ENCODE measurements at places on chromosomes 2 and 18.

DNA sequence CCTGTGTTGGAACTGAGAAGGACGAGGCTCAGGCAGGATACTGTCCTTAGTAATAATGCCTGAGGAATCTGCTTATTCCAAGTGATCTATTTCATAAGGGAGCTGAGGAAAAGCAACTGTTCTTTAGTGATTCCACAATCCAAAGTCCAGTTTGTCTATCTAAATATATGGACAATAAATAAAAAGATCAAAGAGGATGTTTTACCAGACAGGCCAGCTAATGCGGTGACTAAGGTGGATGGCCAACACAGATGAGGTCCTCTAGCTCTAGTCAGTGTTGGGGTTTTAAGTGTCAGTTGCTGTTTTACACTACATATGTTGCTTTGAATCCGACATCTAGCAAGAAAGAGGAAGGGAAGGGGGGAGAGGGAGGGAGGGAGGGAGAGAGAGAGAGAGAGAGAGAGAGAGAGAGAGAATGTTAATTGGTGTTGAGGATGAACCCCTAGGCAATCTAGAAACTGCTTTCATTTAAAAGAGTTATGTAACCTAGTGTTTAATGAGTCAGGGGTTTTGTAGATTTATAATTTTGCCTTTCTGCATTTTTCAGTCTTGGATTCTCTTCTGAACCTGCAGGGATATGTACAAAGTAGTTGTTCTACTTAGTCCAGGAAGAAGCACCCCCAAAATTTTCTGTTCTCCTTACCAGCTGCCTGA is 27.0 kb upstream of the SCN1A start:
- no peak for DNase-seq

DNA sequence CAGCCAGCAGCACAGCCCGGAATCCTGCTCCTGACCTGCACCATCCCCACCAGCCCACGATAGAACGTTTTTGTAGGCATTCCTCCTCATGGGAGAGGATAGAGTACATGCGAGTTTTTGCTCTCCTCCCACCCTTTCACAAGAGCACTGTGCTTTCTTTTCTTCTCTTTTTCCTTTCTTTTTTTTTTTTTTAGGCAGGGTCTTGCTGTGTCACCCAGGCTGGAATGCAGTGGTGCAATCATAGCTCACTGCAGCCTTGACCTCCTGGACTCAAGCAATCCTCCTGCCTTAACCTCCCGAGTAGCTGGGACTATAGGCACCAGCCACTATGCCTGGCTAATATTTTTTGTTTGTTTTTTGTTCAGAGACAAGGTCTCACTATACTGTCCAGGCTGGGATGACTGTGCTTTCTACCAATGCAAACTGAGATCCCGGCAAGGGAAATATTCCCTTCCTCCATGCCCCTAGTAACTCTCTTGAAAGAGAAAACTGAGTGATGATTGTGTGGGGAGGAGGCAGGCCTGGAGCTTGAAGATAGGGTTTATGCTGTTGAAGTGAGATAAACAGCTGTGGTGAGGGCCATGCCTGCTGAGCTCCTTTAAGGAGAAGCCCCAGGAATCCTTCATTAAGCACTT is 82.6 kb upstream of the TXNDC2 start:
- no peak for DNase-seq

GRCh38 chr2:123468071-123468470 is 557.0 kb upstream of the CNTNAP5 start:
- no peak for DNase-seq

- DNase-seq: peak; percentile 7
Measured at GRCh38 chr2:171160956-171161740, 455 bp upstream of the TLK1 start.

DNA sequence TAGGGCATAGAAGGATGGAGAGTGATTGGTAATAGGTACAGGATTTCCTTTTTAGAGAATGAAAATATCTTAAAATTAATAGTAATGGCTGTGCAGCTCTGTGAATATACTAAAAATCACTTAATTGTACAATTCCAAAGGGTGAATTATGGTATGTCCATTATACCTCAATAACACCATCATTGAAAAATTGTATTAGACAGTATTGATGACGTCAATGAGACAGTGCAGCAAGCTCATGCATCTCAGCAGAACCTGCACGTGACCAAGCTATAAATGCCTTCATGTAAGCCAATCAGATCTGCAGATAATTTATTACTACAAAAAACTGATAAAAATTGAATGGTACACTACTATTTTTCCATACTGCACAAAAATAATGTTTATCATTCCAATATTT is 354.4 kb upstream of the CDH19 start:
- DNase-seq: no peak

GRCh38 chr2:101096619-101097142 is 54.5 kb downstream of the TBC1D8 start:
- no peak for DNase-seq

DNA sequence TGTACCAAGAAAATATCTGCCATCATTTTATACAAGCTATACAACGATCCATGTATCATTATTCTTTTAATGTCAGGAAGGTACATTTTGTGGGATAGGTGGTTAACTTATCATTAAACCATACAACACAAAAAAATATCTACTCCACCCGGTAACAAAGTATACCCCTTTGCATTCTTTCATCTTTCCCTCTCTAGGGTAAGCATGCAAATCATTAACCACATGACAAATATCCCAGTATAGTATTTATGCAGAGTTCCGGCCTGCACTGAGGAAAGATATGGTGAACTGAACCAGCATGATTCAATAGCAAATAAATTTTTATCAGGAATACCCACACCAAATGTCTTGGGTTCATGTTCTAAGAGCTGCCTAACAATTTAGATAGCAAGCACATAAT is 22.5 kb upstream of the SULT1C2 start:
- DNase-seq: no peak

GRCh38 chr2:43370146-43370545 is 143.7 kb upstream of the ZFP36L2 start:
- DNase-seq: no peak

- DNase-seq: no peak
Measured at GRCh38 chr2:88738271-88738670, 46.8 kb downstream of the RPIA start.

Measured in esophagus squamous epithelium (tissue), 5 donors.